ENCODE measurements at places on chromosomes 5 and 9.

DNA sequence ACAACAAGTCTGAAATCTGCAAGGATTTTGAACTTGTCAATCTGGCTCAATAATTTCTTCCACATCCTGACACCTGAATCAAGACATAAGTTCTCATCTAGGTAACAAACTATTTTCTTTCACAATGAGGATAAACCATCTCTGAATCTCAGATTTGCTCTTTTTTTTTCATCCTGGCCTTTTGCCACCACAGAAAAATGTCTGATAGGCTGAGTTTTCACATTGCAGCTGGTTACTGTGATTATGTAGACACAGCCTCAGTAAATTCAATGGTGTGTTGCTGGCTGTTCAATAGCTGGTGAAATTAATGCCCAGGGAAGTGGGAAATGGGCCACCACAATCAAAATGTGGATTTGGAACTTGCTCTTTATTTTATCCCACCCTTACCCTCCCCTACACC lies 2.8 kb upstream of the ADRA1B start:
- no peak for DNase-seq

DNA sequence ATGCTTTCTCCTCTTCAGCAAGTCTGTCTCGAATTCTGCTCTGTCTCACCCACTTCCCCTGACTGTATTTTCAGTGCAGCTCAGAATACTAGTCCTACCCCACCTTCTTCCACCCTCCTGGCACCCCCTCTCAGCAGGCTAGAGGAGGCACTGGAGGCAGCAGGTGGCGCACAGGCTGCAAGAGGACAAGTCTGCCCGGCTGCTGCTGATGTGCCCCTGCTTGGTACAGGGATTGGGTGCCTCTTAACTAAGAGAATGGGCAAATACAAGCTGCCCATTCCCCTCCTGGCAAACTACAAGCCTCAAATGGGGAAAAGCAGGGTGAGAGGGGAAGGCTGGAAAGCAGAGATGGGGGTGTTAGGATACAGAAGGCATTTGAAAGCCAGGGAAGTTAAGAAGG lies 5.1 kb downstream of the TLN1 start:
- DNase-seq: no peak

GRCh38 chr5:64790210-64790609 lies 21.5 kb downstream of the CWC27 start:
- DNase-seq: no peak

DNA sequence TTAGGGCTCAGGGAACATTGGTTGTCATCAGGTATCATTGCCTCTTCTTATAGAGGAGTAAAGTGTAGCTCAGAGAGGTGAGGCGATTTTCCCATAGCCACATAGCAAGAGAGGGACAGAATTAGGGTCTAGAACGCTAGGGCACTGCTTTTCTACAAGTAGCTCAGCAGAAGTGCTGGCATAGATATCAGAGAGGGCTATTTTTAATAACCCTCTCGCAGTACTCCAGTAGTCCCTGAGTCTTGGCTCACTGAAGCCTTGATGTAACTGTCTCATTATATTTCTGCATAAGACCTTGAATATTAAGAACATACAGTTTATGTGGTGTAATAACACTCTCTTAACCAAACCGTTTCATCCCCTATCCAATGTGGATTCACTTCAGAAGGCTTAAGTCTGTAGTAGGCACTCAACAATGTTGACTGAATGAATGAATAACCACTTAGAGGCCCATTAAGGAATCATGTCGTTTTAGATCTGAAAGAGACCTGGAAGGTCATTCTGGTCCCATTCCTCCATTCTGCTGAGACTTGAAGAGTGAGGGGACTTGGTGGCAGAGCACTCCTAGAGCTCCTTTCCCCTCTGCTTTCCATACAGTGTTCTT lies 4.7 kb upstream of the FRMPD1 start:
- DNase-seq: no peak

DNA sequence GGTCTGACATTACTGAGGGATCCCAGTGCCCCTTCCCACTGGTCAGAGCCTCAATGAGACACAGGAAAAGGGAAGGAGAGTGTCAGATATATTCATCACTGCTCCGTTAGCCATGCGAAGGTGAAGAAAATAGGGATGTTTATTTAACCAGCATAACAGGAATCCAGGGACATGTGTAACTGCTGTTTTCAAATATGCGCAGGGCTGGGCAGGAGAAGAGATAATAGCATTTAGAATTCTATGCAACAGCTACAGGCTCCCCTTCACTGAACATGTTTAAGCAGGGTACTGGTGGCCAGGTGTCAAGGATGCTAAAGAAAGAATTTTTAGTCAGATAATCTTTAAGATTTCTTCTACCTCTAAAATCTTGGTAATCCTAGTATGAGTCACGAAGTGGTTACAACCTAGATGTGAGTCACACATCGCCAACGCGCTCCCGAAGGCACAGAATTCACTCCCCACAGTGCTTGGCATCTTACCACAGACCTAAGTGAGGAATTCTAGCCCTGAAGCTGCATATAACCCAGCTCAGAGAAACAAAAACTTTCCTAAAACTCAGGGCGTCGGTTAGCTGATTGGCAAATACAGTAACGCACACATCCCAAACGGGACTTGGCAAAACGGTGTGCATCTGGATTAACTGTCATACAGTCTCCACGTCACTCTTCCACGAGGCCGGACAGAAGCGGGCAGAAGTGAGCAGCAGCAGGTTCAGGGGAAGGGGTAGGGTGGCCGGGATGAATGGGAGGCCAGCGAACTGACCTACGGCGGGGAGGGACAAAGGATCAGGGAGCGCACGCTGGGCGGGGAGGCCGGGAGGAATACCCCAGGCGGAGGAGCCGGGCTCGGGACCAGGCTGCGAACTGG lies 1.1 kb downstream of the CTNNAL1 start:
- DNase-seq: peak; percentile 47

DNA sequence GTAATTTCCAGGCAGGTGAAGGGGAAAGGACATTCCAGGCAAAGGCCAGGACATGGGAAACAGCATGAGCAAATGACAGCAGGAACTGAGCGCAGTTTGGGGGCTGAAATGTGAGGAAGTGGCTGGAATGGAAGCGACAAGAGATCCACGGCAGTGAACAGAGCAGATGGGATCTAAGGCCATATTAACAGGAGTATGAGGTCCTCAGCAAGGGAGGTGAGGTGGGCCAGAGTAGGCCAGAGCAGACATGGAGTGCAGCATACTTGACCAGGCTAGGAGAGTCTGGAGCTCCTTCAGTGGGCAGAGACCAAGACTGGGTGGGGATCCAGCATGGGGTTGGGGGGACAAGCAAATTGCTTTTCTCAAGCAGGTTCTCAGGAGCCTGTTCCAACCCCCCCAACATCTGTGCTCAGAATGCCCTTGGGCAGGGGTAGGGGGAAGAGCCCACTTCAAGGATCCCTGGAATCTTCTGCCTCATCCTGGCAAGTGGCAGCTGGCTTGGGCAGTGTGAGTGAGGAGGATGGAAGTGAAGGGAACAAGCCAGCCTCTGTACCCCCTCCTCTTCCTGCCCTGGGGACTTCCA lies 34.5 kb downstream of the DAB2IP start:
- no peak for DNase-seq

- no peak for DNase-seq
Observed at GRCh38 chr9:133526721-133527321, 2.1 kb upstream of the MYMK start.

DNA sequence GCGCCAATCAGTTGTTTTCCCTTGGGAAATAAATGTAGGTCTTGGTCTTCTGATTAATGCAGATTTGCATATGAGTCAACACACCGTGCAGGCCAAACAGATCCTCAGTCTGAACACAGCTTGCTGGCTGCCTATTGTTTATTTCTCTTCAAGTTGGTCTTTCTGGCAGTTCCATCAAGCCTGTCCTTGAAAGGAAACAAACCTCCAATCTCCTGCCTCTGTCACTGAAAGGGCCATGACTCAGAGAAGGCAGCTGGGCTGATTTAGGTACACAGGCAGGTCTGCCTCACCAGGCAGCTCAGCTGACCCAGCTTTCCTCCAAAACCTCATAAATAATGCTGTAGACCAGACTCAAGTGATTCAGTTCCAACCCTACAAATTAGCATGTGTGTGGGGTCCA lies 175.9 kb downstream of the MAN2A1 start:
- no peak for DNase-seq

DNA sequence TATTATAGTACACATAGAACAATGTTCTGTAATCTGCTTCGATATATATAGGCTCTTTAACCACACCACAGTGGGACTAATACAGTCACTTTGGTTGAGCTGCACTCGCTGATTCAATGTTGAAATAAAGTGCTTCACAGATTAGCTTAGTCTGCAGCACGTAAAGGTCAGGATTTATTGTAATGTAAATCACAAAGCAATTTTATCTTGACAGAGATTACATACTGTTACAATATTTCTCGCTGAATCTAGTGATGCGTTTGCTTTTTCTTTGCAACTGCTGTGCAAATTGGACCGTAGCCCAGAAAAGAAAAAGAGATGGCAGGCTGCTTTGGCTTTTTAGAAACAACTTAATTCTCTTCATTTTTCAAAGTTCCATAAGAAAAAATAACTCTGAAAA lies 52.9 kb downstream of the CETN3 start:
- no peak for DNase-seq

- no peak for DNase-seq
Observed at GRCh38 chr5:172353846-172354245, 70.3 kb upstream of the UBTD2 start.

DNA sequence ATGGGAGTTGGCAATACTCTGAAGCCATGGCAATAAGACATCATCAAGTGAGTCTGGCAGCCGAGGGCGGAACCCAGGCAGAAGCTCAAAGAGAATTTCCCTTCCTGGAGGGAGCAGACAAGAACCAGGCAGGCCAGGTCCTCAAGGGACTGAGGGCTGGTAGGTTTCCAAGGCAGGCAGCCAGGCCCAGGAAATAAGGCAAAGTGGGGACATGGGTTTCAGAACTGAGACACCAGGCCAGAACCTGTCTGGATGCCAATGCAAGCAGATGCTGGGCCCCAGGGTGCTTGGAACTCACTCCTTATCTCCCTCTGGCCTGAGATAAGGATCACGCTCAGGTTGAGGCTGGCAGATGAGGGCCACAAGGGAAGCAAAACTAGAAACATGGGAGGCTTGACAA lies 8.9 kb downstream of the TSSK1B start:
- DNase-seq: no peak

DNA sequence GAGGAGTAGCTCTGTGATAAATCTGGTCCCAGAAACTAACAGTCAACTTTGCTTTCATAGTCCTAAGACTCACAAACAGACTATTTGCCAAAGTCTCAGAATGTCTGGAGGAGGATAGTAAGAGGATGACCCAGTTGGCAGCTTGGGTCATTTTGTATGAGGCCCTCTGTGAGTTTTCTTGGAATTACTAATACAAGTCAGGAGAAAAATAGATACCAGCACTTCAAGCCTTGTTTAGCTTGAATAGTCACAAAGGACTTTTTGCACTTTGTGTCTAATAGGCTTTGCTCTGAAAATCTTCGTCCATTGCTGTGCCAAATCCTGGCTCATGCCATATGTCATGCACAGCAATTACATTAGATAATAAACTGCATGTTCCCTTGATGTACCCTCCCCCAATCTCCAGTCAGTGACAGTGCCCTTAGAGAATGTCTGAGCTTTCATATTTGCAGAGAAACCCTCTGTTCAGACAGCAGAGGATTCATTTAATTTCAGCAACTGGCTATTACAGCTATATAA lies 612.8 kb downstream of the CSNK1G3 start:
- no peak for DNase-seq

- no peak for DNase-seq
Observed at GRCh38 chr9:136684339-136684738, 2.9 kb downstream of the AGPAT2 start.

DNA sequence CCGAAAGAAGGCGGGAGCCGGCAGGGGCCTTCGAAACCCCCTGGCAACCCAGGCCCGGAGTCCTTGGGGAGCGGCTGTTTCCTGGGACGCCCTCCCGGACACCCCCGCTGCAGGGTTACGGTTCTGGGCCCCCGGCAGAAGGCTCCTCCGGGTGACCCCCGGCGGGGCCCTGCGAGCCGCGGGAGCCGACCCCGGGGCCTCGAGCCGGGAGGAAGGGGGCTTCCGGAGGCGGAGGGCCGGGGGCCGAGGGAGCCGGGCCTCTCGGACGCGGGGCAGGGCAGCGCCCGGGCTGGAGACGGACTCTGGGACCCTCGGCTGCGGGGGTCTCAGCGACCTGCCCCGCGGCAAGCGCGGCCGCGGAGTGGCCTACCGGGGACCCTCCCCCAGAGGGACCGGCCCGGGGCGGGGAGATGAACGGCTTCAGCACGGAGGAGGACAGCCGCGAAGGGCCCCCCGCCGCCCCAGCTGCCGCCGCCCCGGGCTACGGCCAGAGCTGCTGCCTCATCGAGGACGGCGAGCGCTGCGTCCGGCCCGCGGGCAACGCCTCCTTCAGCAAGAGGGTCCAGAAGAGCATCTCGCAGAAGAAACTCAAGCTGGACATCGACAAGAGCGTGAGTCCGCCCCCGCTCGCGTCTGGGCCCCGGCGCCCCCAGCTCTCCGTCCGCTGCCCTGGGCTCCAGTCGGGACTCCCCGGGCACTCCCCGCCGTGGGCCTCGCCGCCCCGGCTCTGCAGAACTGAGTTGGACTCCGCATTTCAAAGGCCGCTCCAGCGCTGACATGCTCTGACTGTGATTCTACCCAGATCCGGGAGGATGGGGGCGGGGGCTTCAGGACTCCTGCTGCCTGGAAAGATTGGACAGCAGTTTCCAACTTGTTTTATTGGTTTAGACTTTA lies 645 bp downstream of the SAP30L start:
- peak; percentile 72 for DNase-seq

GRCh38 chr9:35163413-35163812 lies 1.6 kb downstream of the UNC13B start:
- DNase-seq: no peak

- no peak for DNase-seq
Observed at GRCh38 chr5:179596421-179596820, 27.1 kb downstream of the HNRNPH1 start.

DNA sequence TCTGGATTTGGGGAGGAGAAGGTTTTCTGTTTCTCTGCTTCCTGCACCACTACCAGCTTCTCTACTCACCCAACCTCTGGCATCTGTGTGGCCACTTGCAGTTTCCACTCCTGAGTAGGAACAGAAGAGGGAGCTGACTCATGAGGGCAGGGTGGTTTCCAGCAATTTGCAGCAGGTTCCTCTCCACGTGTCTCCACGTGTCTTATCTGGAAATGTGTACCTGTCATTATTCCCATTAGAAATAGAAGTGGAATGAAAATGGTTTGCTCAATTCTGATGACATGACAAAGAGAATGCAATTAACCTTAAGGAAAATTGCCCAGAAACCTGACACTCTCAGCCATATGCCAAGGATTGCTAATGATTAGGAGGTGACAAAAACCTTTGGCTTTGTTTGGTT lies 33.0 kb downstream of the EGFLAM start:
- no peak for DNase-seq

- DNase-seq: no peak
Observed at GRCh38 chr5:1944408-1944807, 61.7 kb upstream of the IRX4 start.

GRCh38 chr5:76213858-76214257 lies 130.7 kb downstream of the SV2C start:
- no peak for DNase-seq

DNA sequence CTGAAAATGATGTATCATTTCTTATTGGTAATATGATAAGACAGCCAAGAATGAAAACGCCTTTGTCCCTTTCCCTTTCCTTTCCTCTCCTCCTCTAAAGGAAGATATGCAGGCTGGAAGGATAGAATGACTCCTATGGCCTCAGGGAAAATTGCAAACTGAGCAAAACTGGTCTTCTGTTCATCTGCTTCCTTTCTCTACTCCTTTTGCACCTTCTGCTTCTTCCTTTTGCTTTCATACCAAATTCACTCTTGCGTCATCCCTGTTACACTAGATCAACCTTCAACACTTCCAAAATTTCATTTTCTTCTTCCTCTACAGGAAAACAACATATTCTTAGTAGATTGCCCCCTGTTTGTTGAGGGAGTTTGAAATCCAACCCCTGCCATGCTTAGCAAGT lies 234.1 kb downstream of the ADAMTS6 start:
- DNase-seq: no peak

GRCh38 chr5:123937230-123937629 lies 425.3 kb downstream of the CSNK1G3 start:
- DNase-seq: no peak
